NCI-H146 (cell line): ENCODE measurements at places on chromosomes 2 and 18.

- DNase-seq, result peak; percentile 1
Observed at GRCh38 chr2:88967844-88968243, 276.4 kb downstream of the RPIA start.

DNA sequence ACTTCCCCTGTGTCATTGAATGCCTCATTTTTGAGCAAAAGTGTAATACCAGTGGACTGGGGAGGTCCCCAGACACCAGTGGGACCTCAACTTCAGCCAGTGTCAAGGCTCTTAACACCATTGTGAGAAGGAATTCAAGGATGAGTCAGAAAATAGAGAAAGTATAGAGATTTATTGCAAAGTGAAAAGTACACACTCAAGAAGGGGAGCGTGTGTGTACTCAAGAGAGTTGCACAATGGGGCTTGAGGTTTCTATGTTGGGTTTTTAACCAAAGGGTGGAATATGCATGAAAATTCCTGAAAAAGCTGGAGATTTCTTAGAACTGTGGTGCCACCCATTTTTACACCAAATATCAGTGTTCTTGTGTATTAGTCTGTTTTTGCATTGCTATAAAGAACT is 81.9 kb downstream of the ADCYAP1 start:
- no peak for DNase-seq

GRCh38 chr18:49059028-49059834 is 108.5 kb upstream of the SMAD7 start:
- peak; percentile 70 for DNase-seq

DNA sequence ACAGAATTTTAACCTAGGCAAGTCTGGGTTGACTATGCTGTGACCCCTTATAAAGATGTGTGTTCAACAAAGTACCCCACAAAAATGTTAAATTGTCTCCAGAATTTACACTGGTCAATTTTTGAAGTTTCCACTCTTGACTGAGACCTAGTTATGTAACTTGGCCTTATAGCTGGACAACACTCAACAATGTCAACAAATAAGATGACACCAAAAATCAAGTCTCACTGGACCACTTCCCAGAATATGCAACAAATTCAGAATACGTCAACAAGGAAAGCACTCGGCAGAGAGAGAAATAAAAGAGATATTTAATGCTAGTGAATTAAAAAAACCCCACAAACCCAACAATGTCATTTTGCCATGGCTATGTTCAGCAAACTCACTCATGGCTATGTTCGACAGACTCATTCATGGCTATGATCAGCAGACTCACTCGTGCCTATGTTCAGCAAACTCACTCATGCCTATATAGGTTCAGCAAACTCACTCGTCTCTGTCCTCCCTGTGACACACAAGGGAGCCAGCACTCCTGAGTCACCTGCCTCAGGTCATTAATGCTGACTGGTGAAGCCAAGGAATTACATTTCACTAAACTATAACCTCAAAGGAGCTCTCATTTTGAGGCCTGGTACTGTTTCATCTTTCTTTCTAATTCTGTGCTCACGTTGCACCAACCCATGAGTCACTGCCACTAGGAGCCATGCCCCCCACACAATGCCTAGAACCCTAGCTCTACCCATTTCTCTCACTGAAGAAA is 72.7 kb downstream of the PTPN2 start:
- DNase-seq, result no peak

DNA sequence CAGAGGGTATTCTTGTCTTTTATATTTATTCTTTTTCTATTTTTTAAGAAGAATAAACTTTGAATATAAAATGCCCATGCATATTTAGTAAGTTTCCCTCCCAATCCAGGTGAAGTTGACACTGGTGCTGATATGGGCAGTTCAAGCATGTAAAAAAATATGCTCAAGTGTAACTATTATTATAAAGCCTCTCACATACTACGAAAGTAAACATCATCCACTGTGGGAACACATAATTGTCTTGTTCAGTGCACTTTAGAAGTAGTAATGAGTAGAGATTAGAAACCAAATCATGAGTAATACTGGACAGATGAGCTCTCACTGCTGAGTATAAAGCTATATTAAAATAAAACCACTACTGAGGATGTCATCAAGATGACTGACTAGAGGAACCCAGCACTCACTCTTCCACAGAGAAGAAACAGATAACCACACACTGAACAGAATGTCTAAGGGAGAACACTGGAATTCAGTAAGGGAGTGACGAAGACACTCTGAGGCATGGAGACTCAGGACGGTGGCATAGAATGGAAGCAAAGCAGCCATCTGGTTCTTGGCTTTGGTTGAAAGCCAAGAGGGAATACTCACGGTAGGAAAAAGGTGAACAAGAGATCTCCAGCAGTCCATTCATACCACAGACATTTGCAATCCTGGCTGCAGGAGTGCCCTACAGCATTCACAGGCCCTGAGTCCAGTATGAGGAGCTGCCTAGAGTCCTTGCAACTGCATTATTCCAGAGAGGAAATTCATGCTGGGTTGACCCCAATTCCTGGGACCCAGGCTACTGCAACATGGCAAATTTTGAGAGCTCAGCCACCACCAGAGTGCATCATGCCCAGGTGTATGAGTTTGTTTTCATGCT is 9.5 kb upstream of the FAM110C start:
- no peak for DNase-seq

DNA sequence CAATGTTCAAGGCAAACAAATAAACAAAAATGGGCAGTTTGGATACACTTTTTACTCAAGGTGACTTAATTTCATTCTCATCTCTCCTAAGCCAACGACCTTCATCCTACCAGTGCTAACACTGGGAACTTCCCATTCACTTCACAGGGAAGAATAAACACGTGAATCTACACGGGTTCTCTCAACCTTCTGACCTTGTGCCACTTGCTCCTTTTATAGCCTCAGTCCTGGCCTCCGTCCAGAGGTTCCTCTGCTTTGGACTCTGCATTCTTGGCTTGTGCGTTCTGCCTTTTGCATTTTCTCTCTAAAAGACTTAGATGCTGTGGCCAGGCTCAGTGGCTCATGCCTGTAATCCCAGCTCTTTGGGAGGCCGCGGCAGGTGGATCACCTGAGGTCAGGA is 13.8 kb downstream of the ZNF2 start:
- no peak for DNase-seq

GRCh38 chr2:45009303-45009927 is at the start of gene SIX2:
Gene SIX2 (minus strand): TSS chr2:45009452. CDS start chr2:45009110, 342 bp downstream.
- DNase-seq, result peak; percentile 98

- DNase-seq, result peak; percentile 75
Observed at GRCh38 chr2:240857039-240858008, 11.3 kb upstream of the AGXT start.

- DNase-seq, result no peak
Observed at GRCh38 chr2:51084750-51085149, 52.8 kb upstream of the NRXN1 start.

DNA sequence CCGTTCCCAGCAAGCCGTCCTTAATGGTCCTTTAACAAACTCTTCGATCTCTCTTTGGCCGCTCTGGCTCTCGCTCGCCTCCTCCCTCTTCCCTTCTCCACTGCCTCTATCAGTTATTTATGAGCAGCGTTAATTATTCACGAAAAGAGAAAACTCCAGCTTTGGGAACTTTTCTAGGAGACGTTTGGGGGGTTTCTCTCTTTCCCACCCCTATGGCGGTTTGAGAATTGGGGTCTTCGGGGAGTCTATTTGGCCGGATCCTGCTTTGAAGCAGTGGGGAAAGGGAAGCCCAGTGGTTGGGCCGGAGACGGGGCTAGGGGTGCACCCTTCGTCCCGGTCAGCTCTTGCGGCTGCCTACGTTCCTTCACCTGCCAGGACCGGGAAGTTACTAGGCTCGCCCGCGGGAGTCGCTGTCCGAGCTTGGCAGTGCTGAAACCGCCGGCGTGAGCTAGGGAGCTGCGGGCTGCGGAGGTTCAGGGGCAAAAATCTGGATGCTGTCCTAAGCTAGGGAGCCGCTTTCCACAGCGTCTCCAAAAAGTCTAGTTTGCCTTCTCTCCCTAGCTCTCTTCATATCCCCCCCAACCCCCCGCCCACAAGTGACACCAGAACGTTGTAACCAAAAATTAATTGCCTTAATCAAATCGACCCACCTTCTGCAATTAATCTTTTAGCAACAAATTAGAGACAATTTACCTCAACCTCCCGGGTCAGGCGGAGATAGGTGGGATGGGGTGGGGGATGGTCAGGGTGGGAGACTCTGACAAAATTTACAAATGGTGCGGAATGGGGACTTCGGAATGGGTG is 8.9 kb upstream of the SKOR2 start:
- DNase-seq, result no peak

DNA sequence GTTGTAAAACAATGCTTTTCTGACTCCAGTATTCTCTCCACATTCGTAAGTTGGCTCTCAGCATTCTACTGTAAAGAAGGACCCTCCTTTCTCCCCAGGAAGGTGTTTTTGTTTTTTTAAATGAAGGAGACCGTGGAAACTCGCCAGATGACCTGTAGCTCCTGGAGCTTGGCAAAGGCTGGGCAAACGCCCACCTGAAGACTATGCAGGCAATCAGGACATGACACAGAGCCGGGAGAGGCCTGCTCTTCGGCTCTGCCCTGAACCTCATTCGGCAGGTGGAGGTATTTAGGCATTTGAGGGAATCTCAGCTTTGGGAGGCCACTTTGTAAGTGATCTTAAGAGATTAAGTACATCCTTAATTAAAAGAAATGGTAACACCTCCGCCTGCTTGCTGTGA is 17.4 kb downstream of the CASP10 start:
- DNase-seq, result no peak

- DNase-seq, result no peak
Observed at GRCh38 chr2:174248998-174249592, 763 bp upstream of the OLA1 start.

DNA sequence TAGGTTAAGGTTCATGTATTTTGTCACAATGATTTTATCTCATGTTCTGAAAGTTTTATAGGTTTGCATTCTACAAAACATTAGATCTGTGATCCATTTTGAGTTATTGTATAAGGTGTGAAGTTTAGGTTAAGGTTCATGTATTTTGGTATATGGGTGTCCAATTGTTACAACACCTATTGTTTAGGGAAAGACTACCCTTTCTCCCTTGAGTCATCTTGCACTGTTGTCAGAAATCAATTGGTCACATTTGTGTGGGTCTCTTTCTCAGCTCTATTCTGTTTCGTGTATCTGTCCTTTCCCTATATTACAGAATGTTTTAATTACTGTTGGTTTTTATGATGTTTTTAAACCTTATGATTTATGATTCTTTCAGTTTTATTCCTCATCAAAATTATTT is 192.3 kb downstream of the MCFD2 start:
- DNase-seq, result no peak

GRCh38 chr2:8680822-8681760 is 765 bp upstream of the ID2 start:
- peak; percentile 96 for DNase-seq

DNA sequence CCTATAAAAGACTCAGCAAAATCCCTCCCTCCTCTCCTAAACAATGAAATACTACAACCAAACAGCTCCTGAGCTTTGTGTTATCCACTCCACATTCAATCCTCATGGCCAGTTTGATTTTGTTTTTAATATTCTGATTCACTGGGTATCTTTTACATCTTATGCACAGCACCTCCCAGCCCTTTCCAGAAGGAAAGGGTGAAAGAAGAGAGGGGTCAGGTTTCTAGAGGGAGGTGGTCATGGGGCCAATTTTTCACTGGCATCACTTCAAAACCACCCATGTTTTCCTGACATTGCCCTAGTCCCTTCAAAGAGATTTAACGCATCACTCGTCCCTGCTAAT is 315.6 kb downstream of the LPIN1 start:
- no peak for DNase-seq

- DNase-seq, result no peak
Observed at GRCh38 chr2:239272626-239273025, 128.2 kb downstream of the HDAC4 start.

- no peak for DNase-seq
Observed at GRCh38 chr18:7899078-7899477, 332.0 kb downstream of the PTPRM start.

GRCh38 chr2:75224636-75225094 is 25.3 kb upstream of the TACR1 start:
- DNase-seq, result peak; percentile 57

DNA sequence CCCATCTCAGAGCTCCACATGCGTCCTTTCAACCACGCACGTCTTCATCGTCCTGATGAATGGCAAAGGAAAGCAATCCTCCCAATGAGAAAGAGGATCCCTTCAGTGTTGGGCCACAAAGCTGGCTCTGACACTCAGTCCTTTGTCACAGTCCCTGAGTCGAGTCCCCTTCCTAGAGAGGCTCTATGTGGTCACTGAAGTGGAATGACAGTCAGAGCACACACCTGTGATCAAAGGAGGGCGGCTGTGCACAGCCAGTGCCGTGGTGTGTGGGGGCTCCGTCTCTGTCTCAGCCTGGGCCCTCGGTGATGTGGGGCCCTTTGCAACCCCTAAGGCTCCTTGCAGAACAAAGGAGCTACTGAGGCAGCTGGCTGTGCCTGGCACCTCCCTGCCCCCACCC is 157.3 kb upstream of the APCDD1 start:
- DNase-seq, result no peak

GRCh38 chr2:183610724-183611123 is 486.5 kb downstream of the NUP35 start:
- no peak for DNase-seq

- DNase-seq, result no peak
Observed at GRCh38 chr2:156383798-156384197, 51.3 kb upstream of the NR4A2 start.

GRCh38 chr2:62118160-62118559 is 77.8 kb upstream of the B3GNT2 start:
- no peak for DNase-seq

DNA sequence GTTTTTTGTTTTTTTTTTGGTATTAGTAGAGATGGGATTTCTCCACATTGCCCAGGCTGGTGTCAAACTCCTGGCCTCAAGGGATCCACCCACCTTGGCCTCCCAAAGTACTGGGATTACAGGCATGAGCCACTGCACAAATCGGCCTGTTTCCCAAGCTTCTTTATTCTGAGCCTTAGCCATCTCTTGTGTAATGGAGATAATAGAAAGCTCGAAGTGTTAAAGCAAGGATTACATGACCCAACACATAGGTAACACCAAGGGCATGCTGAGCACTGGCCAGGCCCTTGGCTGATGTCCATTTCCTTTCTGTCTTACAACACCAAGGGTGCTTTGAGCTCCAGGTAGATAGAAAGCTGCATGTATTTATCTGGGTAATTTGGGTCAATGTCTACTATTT is 187.8 kb upstream of the MEX3C start:
- no peak for DNase-seq

- no peak for DNase-seq
Observed at GRCh38 chr2:80461505-80462197, 157.1 kb upstream of the LRRTM1 start.

GRCh38 chr2:73979021-73979420 is 5.7 kb upstream of the TET3 start:
- DNase-seq, result no peak

- no peak for DNase-seq
Observed at GRCh38 chr2:13578547-13578946, 861.8 kb downstream of the TRIB2 start.

DNA sequence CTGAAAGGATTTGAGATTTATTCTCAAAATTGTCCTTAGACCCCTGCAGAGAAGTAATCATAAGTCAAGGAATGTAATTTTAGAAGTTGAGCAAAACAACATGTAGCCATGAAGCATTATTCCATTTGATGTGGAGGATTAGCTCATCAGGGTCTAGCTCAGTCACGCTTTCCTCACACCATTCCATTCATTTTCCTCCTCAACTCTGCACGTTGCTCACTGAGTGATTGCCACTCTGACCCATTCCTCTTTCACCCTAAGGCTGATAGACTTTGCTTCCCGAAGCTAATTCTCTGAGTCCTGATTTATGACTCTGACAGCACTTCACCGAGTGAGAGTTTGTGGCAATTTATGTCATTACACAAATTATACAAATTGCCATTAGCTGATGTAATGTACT is 820.6 kb upstream of the PIK3C3 start:
- no peak for DNase-seq
